NCI-H748 treated with DMSO at 0.1 percent for 48 hours (cell line): ENCODE measurements at places on chromosomes 16 and 17.

DNA sequence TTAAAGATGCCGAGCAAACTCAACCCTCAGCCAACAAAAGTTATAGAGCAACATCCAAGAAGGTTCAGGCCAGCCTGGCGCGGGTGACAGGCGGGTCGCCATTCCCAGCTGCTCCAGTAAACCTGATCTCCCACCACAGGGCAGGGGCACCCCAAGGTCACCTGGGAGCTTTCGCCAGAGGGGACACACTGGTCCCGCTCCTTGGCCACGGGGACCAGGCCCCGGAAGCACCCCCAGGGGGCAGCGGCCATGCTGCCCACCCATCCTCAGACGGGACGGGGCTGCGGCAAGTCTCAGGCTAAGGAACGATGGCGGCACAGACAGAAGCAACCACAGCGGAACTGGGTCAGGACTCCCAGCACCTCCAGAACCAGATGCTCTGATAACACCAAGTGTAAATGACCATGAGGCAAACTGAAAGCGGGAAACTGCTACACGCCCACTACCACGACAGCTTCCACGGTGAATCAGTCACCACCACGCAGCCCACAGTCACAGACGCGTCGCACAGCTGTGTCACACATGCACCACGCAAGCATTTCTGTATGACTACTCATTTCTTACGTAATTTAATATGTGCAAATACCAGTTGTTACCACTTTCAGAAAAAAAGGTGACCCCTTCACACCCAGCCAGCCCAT lies 14.1 kb upstream of the CCDC154 start:
- no peak for DNase-seq

GRCh38 chr17:83201206-83202001 lies 122.0 kb downstream of the METRNL start:
- DNase-seq = no peak

GRCh38 chr17:69704935-69705334 lies 290.4 kb downstream of the MAP2K6 start:
- DNase-seq = no peak

GRCh38 chr16:31331141-31331764 lies 23.7 kb upstream of the ITGAX start:
- no peak for DNase-seq

DNA sequence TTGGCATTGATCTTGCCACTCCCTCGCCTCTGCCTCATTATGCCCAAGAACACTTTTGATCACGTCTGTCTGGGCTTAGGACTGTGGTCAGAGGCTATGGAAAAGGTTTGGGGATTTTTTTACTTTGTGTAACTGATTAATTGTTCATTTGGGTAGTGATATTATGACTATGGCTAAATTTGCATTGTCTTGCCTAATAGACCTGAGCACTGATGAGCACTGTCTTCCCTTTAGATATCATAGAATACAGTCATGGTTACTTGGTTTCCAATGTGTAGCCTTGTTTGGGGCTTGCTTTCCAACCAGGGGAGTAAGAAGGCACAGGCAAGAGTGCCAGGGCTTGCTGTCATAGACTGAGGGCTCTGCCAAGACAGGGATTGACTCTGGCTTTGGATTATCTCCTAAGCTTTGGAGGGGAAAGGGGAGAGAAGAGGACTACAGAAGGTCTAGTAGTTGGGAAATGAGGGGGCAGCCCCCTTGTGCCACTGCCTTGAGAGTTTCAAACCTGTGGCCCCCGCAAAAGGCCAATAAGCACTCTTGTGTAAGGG lies 13.7 kb downstream of the LIMD2 start:
- no peak for DNase-seq

DNA sequence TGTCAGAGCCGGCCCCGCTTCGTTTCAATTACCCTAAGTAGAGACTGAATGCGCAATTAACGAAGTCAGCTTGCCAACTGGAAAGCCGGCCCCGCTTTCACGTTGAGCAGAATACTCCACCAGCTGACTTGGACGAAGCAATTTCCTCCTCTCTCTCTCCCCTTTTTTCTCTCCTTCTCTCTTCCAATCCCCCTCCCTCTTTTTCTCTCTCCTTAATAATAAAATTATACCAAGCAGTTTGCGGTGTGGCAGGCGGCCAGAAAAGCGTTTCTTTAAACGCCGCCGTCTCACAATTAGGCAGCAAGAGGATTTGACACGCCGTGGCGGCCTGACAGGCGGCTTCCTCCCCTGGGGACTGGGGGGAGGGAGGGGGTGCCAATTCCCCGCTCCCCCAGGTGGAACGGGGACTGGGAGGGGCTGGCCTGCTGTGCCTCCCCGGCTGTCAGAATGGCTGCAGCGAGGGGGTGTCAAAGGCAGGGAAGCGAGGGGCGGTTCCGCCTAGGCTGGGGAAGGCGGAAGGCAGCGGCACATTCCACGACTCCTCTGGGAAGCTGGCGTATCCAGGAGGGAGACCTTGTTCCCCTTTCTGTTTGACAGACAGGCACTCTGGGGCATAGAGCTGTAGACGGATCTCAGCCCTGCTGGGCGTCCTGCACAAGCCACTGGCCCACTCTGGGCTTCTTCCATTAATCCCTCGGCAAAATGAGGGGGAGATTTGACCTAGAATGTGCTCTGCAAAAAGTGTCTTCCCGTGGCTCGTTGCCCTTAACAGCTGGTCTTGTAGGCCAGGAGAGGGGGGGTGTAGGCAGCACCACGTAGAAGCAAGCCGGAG lies 52.7 kb downstream of the SREBF1 start:
- DNase-seq = peak; percentile 71

- DNase-seq = no peak
These were observed 1.1 kb downstream of the C1QTNF1 start for GRCh38 chr17:79024901-79025737.

- DNase-seq = no peak
These were observed 4.3 kb downstream of the CENPX start for GRCh38 chr17:82018152-82018988.

DNA sequence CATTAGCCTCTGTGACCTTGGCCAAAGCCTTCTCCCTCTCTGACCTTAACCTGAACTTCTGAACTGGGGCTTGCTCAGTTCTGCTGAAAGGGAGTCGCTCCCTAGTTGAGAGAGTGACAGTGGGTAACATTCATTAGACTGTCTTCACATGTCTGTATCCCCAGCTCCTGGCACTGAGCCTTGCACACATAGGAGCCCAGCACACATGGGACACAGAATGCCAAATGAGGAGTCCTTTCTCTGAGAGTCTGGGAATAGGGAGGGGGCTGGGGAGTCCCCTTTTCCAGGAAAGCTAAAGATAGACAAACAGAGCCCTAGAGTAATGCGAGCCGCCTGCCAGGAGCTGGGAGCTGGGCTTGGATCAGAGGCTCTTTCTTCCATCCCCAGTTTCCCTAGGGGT lies 2.5 kb downstream of the TAC4 start:
- no peak for DNase-seq

GRCh38 chr17:63495491-63495890 lies 18.6 kb downstream of the ACE start:
- no peak for DNase-seq

GRCh38 chr17:38685491-38685890 lies 10.7 kb upstream of the EPOP start:
- no peak for DNase-seq

GRCh38 chr17:66829883-66830282 lies 5.0 kb upstream of the CACNG5 start:
- DNase-seq = no peak

DNA sequence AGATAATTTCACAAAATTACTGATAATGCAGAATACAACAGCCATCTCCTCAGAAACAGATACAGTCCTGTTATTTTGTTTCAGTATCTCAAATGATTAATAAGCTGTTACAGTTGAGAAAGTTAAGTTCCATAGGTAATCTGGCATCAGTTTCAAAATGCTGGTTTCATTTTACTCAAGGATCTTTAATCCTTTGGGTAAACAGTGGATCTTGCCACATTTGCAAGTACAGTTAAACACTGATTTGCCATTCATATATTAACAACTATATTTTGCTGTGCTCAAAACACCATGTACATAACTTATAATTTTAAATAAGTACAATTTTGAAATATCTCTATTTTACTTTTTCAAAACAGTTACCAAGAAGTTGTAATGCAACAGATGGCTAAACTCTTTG lies 31.2 kb downstream of the RPGRIP1L start:
- no peak for DNase-seq
